Activated CD4-positive, alpha-beta T cell treated with anti-CD3 and anti-CD28 coated beads, Interleukin-2, amount 10 ng/mL, durations not matched to agents 24 days and 14 days (primary cell): ENCODE measurements at places on chromosomes 5 and 9.

DNA sequence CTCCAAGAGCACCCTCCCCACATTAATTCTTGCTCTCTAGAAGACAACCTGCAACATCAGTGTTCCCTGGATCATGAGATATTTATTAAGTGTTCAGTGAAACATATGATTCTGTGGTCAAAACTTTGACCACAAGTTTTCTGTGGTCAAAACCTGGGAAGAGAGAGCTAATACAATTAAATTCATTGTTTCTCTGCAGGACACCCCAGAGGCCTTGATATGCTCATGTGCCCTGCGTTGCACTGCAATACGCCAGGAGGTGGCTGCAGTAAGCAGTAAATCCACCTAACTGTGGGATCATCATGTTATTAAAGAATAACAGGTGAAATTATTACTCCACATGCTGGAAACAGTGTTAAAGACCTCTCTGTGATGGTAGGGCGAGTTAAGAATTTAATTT lies 109.3 kb upstream of the SPDL1 start:
- H3K27me3 ChIP-seq, result peaks cover 20% of the 10 kb centered on the region
- peaks cover 2% of the 10 kb centered on the region for H3K4me1 ChIP-seq
- no peak overlapping the region for H3K4me3 ChIP-seq
- no peak for DNase-seq
- no peaks in the 10 kb centered on the region for H3K36me3 ChIP-seq

DNA sequence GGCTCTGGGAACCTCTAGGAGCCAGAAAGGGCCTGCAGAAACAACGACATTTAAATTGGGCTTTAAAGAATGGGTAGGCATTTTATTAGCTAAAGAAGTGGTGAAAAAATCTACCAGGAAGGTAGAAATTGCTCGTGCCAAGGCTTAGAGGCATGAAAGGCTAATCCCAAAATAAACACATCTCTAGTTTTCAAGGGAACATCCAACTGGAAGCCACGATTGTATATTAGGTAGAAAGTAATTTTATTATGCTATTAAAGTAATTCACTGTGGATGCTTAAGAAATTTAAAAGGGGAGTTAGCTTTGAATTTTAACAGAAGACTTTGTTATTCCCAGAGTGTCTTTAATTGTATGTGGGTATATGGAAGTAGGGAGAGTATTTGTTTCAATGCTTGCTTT lies 17.5 kb upstream of the CNTLN start:
- no peaks in the 10 kb centered on the region for H3K4me1 ChIP-seq
- no peaks in the 10 kb centered on the region for H3K27me3 ChIP-seq
- DNase-seq, result no peak
- H3K27ac ChIP-seq, result no peak overlapping the region

DNA sequence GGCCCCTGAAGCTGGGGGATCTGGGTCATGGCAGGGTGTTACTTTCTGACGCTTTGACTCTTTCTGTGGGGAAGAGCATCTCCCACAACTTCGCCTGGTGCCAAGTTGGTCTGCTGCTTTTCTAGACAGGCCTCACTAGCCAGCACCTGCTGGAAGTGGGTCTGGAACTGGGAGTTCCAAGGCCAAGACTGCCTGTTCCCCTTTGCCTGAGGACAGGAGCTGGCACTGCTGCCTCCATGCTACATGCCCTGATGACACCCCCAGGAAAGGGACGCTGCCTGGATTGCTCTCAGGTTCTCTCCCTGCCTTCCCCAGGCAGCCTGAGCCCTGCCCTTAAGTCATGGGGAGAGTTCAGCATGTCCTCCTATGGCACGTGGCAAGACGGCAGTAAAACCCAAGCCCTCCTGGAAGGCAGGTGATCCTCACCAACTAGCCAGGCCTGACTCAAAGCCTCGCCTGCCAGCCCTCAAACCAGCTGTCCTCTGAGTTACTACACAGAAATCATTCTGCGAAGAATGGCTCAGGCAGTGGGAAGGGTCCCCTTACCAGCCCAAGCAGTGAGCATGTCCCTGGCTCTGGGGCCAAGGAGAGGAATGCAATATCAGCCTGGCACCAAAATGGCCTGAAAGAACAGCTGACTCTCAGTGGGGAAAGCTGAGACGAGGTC lies 35.8 kb downstream of the SEC61B start:
- H3K27me3 ChIP-seq, result no peaks in the 10 kb centered on the region
- peaks cover 38% of the 10 kb centered on the region for H3K4me1 ChIP-seq
- no peaks in the 10 kb centered on the region for H3K36me3 ChIP-seq
- H3K4me3 ChIP-seq, result no peak overlapping the region
- no peak for DNase-seq

DNA sequence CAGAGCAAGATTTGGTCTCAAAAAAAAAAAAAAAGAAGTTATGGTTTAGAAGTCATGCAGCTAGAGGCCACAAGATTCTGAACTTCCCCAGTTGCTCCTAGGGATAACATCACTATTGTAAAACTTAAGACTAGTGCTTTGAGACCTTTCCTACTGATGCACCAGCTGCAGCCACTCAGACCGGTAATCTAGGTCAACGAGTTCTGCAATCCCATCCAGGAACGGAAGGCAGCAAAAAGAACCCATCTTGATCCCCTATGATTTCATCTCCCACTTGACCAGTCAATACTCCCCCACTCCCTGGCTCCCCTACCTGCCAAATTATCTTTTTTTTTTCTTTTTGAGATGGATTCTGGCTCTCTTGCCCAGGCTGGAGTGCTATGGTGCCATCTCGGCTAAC lies 46.9 kb upstream of the TTC39B start:
- no peak overlapping the region for H3K4me3 ChIP-seq
- no peak overlapping the region for H3K27ac ChIP-seq
- peaks cover 14% of the 10 kb centered on the region for H3K4me1 ChIP-seq
- peaks cover 2% of the 10 kb centered on the region for H3K27me3 ChIP-seq
- DNase-seq, result no peak

DNA sequence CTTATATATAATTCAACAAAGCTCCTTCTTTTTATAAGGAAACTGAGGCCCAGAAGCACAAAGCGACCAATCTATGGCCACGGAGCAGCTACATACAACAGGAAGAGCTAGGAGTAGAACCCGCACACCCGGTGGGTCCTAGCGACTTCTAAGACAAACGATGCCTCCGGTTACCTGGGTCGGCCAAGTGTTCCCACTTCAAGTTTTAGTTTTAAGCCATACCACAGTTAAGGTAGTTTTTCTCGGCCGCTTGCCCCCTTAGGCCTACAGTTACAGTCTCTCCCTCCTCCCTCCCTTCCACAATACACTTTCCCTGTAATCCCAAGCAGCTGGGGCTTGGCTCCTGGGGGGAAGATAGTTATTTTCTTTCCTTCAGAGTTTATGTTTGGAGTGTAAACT lies 533 bp downstream of the SREK1IP1 start:
- DNase-seq, result no peak
- peak overlapping the region; percentile 97 for H3K4me3 ChIP-seq
- H3K36me3 ChIP-seq, result peaks cover 18% of the 10 kb centered on the region

DNA sequence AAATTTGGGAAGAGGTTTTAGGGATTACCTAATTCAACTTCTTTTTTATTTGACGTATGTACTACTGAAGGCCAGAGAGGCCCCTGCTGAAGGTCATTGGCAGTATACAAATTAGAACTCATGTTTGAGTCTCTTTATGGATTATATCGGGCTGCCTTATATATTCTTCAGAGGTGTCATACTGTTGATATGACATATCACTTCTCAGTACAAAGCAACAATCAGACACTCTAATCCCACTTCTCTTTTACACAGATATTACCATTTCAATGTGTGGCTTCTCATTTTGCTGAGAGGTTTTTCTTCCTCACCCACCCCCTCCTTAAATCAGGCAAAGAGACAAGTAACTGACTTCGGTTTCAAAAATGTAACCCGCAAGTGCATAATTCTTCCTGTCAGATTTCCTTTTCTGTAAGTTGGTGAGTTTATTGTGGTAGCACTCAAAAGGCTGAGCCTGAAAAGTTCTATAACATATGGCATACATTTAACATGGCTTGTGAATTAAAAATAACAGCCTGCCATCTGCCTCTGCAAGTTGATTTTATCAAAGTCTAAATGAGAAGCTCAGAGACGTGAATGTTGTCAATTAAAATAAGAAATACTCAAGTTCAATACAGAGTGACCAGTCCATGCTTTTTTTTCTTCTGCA lies 163.6 kb upstream of the RORB start:
- no peak for DNase-seq
- H3K4me3 ChIP-seq, result peak overlapping the region; percentile 55
- peaks cover 20% of the 10 kb centered on the region for H3K4me1 ChIP-seq

GRCh38 chr5:34698109-34698419 lies 41.9 kb downstream of the RAI14 start:
- H3K4me1 ChIP-seq, result peaks cover 2% of the 10 kb centered on the region
- no peaks in the 10 kb centered on the region for H3K27me3 ChIP-seq
- H3K36me3 ChIP-seq, result no peaks in the 10 kb centered on the region
- no peak for DNase-seq

- peaks cover 6% of the 10 kb centered on the region for H3K4me1 ChIP-seq
- no peak overlapping the region for H3K4me3 ChIP-seq
These were observed 16.2 kb downstream of the ANKH start for GRCh38 chr5:14855366-14855765.

GRCh38 chr5:112929336-112930081 lies 7.5 kb upstream of the REEP5 start:
- peak overlapping the region; percentile 73 for H3K27ac ChIP-seq
- no peaks in the 10 kb centered on the region for H3K36me3 ChIP-seq
- no peaks in the 10 kb centered on the region for H3K27me3 ChIP-seq
- H3K4me3 ChIP-seq, result peak overlapping the region; percentile 71

DNA sequence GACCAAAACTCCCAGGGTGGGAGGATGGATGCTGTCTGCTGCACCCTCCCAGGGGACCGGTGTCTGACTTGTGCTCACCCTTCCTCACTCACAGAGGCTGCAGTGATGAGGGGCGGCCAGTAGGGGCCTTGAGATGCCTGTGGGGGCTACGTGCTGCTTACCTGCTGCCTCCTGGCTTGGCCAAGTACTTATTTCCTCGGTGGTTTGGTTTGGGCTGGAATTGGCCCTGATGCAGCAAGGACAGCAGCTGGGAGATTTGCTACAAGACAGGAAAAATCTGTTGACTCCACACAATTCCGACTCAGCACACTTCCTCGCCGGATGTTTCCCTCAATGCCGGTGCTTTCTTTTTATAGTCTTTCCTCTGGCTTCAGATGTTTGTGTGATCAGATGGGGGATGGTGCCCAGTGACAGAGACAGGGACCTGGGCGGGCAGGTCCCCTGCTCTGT lies 6.6 kb downstream of the PCDH12 start:
- H3K4me3 ChIP-seq, result no peak overlapping the region
- H3K27ac ChIP-seq, result peak overlapping the region; percentile 4
- DNase-seq, result peak; percentile 73
- peaks cover 20% of the 10 kb centered on the region for H3K4me1 ChIP-seq
- H3K27me3 ChIP-seq, result no peaks in the 10 kb centered on the region

DNA sequence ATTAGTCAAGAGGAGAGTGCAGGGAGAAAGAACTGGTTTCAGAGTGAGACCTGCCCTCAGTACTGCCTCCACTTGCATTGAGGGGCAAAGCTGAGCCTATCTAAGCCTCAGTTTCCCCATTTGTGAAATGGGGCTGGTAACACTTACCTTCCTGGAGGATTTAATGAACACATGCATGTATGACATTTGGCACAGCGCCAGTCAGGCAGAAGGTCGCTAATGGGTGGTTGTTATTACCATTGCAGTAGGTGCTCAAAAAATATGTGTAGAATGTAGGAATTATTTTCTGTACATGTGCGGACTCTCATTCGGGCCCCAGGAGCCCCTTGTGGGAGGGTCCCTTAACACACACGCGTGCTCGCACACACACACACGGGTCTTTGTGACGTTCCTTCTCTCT lies 10.9 kb downstream of the FAT2 start:
- H3K27ac ChIP-seq, result no peak overlapping the region
- H3K27me3 ChIP-seq, result peaks cover 14% of the 10 kb centered on the region
- peaks cover 2% of the 10 kb centered on the region for H3K4me1 ChIP-seq
- DNase-seq, result no peak
- no peak overlapping the region for H3K4me3 ChIP-seq

- H3K27me3 ChIP-seq, result peaks cover 46% of the 10 kb centered on the region
- no peaks in the 10 kb centered on the region for H3K36me3 ChIP-seq
- DNase-seq, result no peak
- no peak overlapping the region for H3K27ac ChIP-seq
- H3K4me1 ChIP-seq, result no peaks in the 10 kb centered on the region
- no peak overlapping the region for H3K4me3 ChIP-seq
These were observed 37.6 kb downstream of the RHOBTB3 start for GRCh38 chr5:95768731-95769130.

- peaks cover 29% of the 10 kb centered on the region for H3K27me3 ChIP-seq
- no peaks in the 10 kb centered on the region for H3K4me1 ChIP-seq
- H3K36me3 ChIP-seq, result no peaks in the 10 kb centered on the region
- no peak overlapping the region for H3K4me3 ChIP-seq
These were observed 15.0 kb downstream of the ANKRD34B start for GRCh38 chr5:80555099-80555498.

- H3K4me3 ChIP-seq, result no peak overlapping the region
- no peaks in the 10 kb centered on the region for H3K36me3 ChIP-seq
- no peak overlapping the region for H3K27ac ChIP-seq
These were observed 181.6 kb upstream of the TLE4 start for GRCh38 chr9:79390077-79390698.

- no peak for DNase-seq
- H3K27ac ChIP-seq, result no peak overlapping the region
- peaks cover 9% of the 10 kb centered on the region for H3K4me1 ChIP-seq
These were observed 7.9 kb upstream of the NEUROG1 start for GRCh38 chr5:135543485-135544304.

DNA sequence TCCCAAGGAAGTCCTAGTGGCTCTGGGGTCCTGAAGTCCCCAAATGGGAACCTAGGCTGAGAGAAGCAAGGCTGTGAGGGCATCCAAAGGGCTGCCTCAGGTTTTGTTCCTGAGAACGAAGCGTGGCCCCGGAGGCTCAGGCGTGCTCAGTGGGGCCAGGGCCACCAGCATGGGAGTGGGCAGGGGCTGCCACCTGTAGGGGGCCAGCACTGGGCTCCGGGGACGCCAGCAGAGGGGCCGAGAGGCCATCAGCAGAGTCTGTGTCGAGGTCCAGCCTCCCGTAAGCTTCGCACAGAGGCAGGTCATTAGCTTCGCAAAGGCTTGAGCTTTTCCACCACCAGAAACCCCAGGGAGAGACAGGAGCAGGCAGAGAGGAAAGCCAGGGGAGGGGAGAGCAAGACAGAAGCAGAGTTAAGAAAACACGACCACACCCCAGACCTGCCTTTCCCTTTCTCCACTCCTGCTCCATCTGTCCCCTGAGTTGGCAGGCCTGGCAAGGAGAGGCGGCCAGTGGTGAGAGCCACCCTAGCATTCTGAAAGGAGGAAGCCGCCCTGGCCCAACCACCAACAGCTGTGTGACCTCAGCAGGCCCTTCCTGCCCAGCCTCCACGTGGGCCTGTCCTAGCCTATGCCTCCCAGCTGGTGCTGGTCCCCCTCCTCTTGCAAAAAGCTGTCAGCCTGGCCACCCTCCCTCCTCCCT lies 5.5 kb upstream of the SURF6 start:
- peaks cover 15% of the 10 kb centered on the region for H3K4me1 ChIP-seq
- no peaks in the 10 kb centered on the region for H3K27me3 ChIP-seq
- DNase-seq, result no peak
- no peak overlapping the region for H3K27ac ChIP-seq
- H3K4me3 ChIP-seq, result no peak overlapping the region
- H3K36me3 ChIP-seq, result peaks cover 56% of the 10 kb centered on the region
